Hematopoietic multipotent progenitor cell (in vitro differentiated cells): ENCODE measurements at places on chromosomes 5 and 9.

- DNase-seq = no peak
Measured at GRCh38 chr5:166758151-166758550, 1533.3 kb upstream of the WWC1 start.

DNA sequence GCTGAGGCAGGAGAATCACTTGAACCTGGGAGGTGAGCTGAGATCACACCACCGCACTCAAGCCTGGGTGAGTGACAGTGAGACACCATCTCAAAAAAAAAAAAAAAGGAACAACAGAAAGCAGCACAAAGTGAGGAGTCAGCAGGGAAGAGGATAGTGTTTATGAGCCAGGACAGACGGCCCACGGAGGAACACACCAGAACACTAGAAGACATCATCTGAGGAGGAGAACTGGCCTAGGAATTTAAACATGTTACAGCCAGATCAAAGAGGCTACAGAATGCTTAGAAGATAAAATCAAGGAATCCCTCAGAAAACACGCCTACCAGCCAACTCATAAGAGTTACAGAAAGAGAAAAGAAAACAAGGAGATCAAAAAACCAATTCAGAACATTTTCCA is 12.2 kb downstream of the UBAC1 start:
- DNase-seq = no peak

GRCh38 chr9:3247211-3247610 is 278.6 kb downstream of the RFX3 start:
- no peak for DNase-seq

DNA sequence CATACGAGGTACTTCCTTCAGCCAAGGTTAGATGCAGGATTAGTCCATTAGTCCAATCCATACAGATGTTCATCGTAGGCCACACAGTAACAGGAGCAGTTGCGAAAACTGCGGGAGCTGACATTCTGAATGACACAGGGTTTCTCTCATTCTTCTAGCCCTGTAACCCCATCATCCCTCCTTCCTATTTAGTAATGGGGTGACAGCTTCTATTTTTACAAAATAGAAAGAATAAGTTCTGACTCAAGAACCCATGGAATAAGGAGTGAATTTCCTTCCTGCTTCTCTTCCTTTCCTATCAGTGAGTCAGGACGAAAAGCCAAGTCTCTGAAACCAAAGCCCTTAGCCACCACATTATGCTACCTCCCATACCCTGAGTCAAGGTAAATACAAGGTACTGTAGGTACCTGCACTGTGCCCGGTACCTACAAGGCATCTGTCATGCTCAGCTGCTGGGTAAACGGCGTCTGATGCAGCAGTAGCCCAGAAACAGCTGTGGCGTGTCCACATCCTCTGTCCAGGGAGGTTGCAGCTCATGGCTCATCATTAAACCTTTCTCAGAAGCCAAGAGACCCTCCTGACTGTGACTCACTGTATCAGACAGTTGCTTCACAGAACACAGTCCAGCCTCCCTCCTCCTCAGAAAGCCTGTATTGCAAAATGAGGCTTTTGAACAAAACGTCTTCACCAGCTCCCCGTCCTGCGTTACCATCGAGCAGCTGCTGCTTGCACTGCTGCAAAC is 84.2 kb downstream of the ESM1 start:
- DNase-seq = no peak
